AG10803 (cell line): ENCODE measurements at places on chromosomes 7 and 10.

- DNase-seq, result no peak
Measured at GRCh38 chr10:49351669-49352068, 44.2 kb downstream of the DRGX start.

GRCh38 chr10:50917486-50917885, 32.1 kb upstream of the A1CF start:
- DNase-seq, result peak; percentile 75

DNA sequence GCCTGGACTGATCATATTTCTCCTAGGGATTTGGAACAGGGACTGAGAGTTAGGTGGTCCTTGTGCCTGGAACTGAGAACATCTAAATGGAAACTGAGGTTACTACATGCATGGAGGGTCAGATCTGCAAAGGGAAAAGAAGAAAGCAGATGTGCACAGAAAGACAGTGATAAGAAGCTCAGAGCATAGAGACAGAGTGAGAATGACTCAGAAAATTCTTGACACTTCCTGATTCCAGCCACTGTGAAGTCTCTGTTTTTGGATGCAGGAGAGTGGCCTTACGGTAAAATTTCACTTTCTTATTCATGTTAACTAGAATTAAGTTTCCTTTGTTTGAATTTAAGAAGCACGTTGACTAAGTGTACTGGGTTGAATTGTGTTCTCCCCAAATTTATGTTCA, 241.7 kb downstream of the TMEM26 start:
- no peak for DNase-seq

GRCh38 chr7:20895563-20895962, 108.9 kb upstream of the SP8 start:
- no peak for DNase-seq

GRCh38 chr10:48604039-48604990, 558 bp downstream of the ARHGAP22 start:
- peak; percentile 20 for DNase-seq

GRCh38 chr10:110011681-110012080, 3.9 kb downstream of the ADD3 start:
- DNase-seq, result no peak

DNA sequence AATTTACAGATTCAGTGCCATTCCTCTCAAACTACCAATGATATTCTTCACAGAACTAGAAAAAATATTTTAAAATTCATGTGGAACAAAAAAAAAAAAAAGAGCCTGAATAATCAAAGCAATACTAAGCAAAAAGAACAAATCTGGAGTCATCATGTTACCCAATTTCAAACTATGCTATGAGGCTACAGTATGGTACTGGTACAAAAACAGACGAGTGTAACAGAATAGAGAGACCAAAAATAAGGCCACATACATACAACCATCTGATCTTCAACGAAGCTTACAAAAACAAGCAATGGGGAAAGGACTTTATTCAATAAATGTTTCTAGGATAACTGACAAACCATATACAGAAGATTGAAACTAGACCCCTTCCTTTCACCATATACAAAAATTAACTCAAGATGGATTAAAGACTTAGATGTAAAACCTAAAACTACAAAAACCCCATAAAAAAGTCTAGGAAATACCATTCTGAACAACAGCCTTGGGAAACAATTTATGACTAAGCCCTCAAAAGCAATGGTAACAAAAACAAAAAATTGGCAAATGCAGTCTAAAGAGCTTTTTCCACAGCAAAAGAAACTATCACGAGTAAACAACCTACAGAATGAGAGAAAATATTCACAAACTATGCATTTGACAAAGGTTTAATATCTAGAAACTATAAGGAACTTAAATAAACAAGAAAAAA, 207.7 kb downstream of the PTN start:
- DNase-seq, result peak; percentile 44

DNA sequence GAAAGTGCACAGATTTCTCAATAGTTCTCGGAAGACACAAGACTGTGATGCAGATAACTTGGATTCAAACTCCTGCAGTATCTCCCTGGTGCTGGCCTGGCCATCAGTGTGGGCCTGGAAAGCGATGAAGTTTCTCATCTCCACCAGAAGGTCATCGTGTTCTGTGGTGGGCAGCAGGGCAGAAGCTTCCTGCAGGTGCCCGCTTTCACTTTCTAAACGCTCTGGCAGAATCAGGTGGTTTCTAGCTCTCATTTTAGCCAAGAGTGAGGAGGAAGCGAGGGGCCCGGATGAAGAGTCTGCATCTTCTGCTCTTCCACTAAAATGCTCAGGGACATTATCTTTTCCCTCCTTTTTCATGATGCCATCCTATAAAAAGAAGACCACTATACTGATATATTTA, 63.0 kb upstream of the DRGX start:
- DNase-seq, result no peak

GRCh38 chr7:23210506-23210905, 28.7 kb downstream of the NUP42 start:
- no peak for DNase-seq

DNA sequence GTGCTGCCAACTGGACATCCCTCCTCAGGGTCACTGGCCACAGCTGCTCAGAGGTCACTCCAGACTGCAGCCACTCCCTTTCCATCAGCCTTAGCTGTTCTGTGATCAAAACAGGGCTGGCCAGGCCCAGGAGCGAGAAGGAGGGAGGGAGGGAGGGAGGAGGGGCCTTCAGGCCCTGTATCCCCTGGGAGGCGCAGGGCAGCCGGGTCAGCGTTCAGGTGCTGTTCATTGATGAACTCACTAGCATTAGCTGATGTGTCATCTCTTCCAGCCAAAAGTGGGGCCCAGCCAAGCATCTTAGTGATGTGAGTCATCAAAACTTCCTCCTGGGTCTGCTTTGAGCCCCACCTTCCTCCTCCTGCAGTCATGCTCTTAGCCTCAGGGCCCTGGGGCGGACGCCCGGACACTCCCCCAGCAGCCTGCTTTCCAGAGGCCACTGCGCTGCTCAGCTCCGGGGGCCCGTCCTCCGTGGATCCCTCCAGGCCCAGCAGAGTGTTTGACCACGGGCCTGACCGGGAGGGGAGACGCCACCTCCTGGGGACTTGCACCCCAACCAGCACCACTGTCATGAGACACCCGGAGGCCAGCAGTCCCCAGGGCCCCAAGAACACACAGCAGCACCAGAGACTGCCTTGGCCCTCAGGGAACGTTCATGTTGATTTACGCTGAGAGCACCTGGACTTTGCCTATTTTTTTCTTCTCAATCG, 149.2 kb downstream of the PRKAG2 start:
- DNase-seq, result peak; percentile 95

- peak; percentile 57 for DNase-seq
Measured at GRCh38 chr7:90726120-90726519, 130.0 kb downstream of the CDK14 start.

DNA sequence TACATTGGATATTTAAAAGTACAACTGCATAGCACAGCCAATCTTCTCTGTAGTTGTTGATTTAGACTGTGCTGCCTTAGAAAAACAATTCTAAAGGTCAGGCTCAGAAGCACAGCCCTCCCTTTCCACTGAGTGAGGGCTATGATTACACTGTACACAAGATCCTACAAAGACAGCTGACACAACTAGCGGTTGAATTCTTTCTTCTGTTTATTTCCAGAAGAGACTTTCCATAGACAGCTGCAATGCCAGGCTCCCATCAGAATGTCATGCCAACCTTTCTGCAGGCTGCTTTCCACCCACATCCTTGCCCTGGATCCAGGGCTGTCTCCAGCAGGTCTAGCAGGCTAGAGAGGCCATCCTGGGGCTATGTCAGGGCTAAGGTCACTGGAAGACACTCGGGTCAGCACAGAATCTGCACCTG, 39.3 kb downstream of the FAM13C start:
- no peak for DNase-seq

DNA sequence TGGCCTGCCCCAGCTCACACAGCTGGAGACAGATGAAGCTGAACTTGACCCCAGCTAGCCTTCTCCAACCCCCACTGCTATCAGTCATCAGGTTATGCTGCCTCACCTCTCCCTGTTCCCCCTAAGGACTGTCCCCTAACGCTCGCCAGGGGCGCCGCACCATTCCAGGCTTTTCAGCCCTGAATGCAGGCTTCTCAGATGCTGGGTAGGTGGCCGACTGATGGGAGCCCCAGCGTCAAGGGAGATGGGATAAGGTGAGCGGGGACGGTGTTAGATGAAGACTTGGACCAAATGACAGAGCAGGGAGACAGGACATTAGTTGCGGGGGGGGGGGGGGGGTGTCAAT, 15.8 kb upstream of the OPALIN start:
- DNase-seq, result no peak
